ENCODE measurements at places on chromosomes 1 and 21. TPM values are rescaled to one million over a fixed set of nuclear protein-coding genes. Genes with fewer than 3 reads are reported as not detected.

GRCh38 chr1:100612540-100612939, 74.6 kb downstream of the GPR88 start:
- DNase-seq, result no peak

GRCh38 chr1:54409156-54410142, 3.3 kb upstream of the SSBP3 start:
- no peak for DNase-seq

- no peak for DNase-seq
These were observed 106.5 kb upstream of the ACTL8 start for GRCh38 chr1:17648457-17649145.

- no peak for DNase-seq
These were observed 121.7 kb upstream of the DUSP10 start for GRCh38 chr1:221863635-221864034.

- peak; percentile 8 for DNase-seq
These were observed 27.8 kb upstream of the LRRC3 start for GRCh38 chr21:44427241-44428120.

- no peak for DNase-seq
These were observed 4.5 kb upstream of the LEFTY2 start for GRCh38 chr1:225945564-225945963.

DNA sequence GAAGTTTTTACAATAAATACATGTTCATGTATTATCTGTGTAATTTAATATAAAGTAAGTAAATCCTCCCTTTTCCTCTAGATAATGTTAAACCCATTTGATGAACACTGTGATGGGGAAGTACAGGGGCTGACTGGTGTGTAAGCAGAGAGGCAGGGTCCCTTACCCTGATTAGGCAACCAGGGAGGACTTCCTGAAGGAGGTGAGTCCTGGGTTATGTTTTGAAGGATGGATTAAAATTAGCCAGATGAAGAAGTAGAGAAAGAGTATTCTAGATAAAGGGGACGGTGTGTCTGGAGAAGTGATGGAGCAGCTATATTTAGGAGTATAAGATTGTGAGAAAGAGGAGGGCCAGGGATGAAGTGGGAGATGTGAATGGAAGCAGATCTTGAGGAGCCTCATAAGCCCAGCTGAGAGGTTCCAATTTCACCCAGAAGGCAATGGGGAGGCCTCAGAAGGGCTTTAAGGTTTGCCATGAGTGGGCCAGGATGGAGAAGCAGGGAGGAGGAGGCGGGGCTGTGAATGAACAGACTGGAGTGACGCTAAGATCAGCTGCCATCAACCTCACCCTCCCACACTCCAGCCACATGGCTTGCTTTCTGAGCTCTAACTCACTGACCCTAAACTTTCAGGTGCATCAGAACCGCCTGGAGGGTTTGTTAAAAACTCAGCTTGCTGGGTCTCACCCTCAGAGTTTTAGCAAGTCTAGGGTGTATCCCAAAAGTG, 30.9 kb upstream of the ID3 start:
- DNase-seq, result no peak

- DNase-seq, result no peak
These were observed 160.5 kb downstream of the NPHP4 start for GRCh38 chr1:5831600-5832335.

DNA sequence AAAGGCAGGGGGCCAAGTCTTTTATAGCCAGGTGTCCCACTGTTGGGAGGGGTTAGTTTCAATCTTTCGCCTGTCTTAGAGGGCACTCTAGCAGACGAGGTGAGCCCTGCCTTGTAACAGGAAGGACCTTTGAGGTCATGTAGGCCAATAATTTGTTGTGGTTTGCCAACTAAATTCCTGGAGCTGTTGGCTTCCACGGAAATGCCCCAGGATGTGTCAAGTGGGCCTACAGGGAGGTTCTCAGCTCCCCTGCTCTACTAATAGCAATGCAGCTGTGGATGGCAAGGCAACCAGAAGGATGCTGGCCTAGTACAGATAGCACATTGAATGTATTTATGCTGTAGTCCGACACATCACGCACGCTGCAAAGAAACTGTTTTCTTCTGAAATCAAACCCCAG, 22.3 kb upstream of the CASQ2 start:
- DNase-seq, result no peak

GRCh38 chr1:116254776-116255175, 118.3 kb upstream of the ATP1A1 start:
- no peak for DNase-seq

- no peak for DNase-seq
These were observed 3.6 kb downstream of the PAQR7 start for GRCh38 chr1:25871704-25872494.

- DNase-seq, result no peak
These were observed 305.7 kb upstream of the NRIP1 start for GRCh38 chr21:15370462-15370975.

DNA sequence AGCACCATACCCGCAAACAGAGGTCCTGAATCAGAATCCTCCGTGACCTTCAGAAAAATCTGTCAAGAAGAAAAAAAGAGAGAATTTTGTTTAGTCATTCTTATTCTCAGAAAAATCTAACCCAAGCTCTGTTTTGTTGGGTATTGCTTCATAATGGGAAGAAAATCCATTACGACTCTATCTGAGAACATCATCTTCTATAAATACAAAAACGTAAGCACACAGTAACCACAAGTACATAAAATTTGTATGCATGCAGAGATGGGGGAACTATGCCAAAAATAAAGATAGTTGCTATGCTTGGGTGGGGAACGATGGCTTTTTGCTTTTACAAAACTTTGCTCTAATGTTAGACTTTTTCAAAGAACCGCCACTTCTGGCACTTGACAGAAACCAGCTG, 84.2 kb downstream of the ABCA4 start:
- no peak for DNase-seq

DNA sequence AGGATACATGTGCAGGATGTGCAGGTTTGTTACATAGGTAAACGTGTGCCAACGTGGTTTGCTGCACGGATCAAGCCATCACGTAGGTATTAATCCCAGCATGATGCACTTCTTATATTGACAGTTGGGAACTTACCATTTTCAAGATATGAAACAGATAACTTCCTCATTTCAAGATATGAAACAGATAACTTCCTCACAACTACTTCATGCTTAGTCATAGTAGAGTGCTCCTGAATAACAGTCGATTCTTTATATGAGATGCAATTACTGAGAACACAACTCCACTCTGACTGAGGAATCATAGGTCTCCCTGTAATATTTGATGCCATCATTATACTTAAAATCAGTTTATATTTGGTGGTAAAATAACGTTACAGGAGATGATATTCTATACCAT, 1124.3 kb downstream of the AMY1C start:
- DNase-seq, result no peak

DNA sequence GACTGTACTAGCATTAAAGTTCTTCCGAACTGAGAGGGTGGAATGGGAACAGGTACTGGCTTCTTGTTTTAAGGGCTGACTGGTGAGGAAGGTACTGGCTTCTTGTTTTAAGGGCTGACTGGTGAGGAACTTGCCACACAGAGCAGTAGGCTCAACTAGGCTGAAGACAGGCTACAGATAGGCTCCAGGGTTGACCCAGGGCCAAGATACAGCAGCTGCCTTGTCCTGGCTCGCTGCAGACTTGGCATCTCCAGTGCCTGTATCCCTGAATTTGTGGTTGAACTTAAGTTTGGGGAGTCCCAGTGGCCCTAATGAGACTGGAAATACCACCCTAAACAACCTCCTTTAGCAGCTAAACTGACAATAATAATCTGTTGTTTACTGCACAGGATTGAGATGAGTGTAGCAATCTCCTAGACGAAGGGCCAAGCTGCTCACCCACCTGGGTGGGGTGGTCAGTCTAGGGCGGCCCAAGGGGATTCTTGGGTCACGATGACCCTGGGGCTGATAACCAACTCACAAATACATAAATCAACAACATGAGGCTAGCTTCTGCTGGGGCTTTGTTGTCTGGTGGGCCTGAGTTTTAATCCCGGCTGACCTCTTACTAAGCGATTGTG, 227.1 kb downstream of the DISC1 start:
- no peak for DNase-seq

DNA sequence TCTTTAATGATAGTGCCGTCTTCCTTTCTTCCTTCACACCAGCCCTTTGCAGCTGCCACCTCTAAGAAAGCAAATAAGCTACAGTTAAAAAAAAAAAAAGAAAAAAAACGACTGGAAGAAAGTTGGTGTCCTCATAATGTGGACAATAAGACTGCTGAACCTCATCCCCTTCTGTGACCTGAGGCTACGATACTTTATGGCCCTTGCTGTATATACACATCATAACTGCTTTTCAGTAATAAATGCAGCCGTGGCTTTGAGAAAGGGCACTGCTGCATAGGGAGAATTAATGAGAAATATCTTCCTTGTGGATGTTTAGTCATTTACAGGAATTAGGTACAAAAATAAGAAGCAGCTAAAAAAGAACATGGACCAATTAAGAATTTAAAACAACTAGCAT, 333.8 kb upstream of the ADGRL2 start:
- no peak for DNase-seq

- no peak for DNase-seq
These were observed 332.7 kb downstream of the CHRM3 start for GRCh38 chr1:239718997-239719628.

- no peak for DNase-seq
These were observed 31.0 kb downstream of the AGO4 start for GRCh38 chr1:35838693-35839245.

The ZNF648 gene
- total RNA-seq, result 0.81 TPM

The ADGRL4 gene
- not detected for total RNA-seq

The OR2T33 gene
- not detected for total RNA-seq

The TMEM269 gene
- 0.42 TPM for total RNA-seq

The PPP1R15B gene
- total RNA-seq, result 43.3 TPM

The TMEM82 gene
- 1.4 TPM for total RNA-seq

The SPATA46 gene
- not detected for total RNA-seq

The NGF gene
- total RNA-seq, result 2.2 TPM

The STYXL2 gene
- total RNA-seq, result not detected

The MPL gene
- total RNA-seq, result not detected

The ITLN2 gene
- total RNA-seq, result 1.8 TPM

The IL23R gene
- total RNA-seq, result not detected

The GJC2 gene
- total RNA-seq, result 2.1 TPM

The CZIB gene
- total RNA-seq, result 61.0 TPM

The CELA3B gene
- total RNA-seq, result not detected

All from progenitor cell of endocrine pancreas (in vitro differentiated cells).